ENCODE measurements at places on chromosomes 6 and 20.

DNA sequence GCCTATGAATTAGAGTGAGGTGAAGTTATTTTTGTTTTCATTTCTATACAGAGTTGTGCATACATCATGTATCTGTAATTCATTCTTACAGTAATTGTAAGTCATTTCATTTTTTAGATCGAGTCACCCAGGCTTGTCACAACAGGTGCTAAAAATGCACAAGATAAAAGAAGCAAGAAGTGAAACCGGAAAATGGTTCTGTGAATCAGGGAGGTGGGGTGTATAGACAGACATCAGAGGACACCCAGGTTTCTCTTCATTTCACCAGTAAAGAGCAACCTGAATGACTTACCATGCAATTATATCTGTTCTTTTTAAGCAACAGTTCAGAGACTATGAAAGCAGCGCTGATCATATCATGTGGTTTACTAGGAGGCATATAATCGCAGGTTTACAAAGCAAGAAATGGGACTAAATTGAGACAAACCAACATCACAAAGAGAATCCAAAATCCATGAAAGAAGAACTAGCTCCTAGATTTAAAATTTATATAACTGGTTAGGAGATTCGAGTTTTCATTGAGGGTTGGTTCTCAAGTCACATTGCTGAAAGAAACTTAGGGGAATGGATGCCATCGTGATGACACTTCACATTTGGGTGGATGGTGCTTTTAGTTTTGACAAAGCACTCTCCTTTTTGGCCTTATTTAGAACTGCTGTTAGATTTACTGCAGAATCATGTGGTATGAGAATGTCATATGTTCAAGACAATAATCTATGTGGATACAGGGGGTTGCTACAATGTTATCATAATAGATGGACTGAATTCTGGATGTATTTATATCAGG lies 27.9 kb upstream of the TBC1D7 start:
- peak; percentile 57 for DNase-seq

GRCh38 chr6:159008656-159009288 lies 8.8 kb upstream of the RSPH3 start:
- no peak for DNase-seq

GRCh38 chr6:360764-361373 lies 30.7 kb upstream of the IRF4 start:
- no peak for DNase-seq

- peak; percentile 92 for DNase-seq
These were observed at the start of gene SUPT3H for GRCh38 chr6:45377554-45378333. TSS of gene SUPT3H (minus strand) at chr6:45377934.

GRCh38 chr6:100913400-100914276 lies 32.5 kb upstream of the ASCC3 start:
- DNase-seq = no peak

DNA sequence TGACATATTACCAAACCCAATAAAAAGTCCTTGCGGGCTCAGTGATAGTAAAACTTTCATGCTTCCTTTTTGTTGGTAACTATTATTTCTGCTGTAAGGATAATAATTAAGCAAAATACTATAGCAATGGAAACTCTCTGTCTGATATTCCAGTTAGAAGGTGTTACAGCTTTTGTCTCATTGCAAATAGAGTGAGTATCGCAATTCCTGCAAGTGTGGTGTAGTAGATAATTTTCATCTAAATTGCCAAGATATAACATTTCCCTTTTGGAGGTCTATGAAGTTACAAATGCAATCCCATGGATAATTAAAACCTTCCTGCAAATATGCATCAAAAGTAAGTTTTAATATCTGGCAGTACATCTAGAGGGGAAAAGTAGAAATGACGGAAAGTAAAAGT lies 88.7 kb upstream of the CD93 start:
- DNase-seq = no peak

Data from stimulated activated naive B cell treated with anti-CD40 and anti-IgM and Interleukin-4, amounts not matched to agents 10 μg/mL and 1 μg/mL and 100 μg/mL, for 72 hours (primary cell).